ENCODE measurements at places on chromosomes 13 and 19. TPM values are rescaled to one million over a fixed set of nuclear protein-coding genes. Genes with fewer than 3 reads are reported as not detected.

Gene KCNK6
- 5.1 TPM for total RNA-seq

Gene GPR183
- not detected for total RNA-seq

Gene C19orf85
- not detected for total RNA-seq

Gene CPB2
- total RNA-seq: not detected

Gene EFNA2
- 1.8 TPM for total RNA-seq

Gene SCEL
- total RNA-seq: 0.76 TPM

Gene PRR36
- 0.36 TPM for total RNA-seq

Gene SWSAP1
- 2.0 TPM for total RNA-seq

Gene KCNC3
- total RNA-seq: 1.5 TPM

Gene MLLT1
- 19.2 TPM for total RNA-seq

Gene CLDN10
- total RNA-seq: not detected

Gene ZNF540
- not detected for total RNA-seq

Gene MAP4K1
- 0.85 TPM for total RNA-seq

Gene PROSER1
- total RNA-seq: 10.0 TPM

Gene CYP4F22
- 0.10 TPM for total RNA-seq

Gene NRTN
- 1.6 TPM for total RNA-seq

Gene SPACA4
- total RNA-seq: 0.31 TPM

Gene IL11
- 19.3 TPM for total RNA-seq

Gene RFPL4A
- 0.53 TPM for total RNA-seq

Gene TNNT1
- total RNA-seq: 130 TPM

Gene PRODH2
- 0.57 TPM for total RNA-seq

Gene LAIR1
- not detected for total RNA-seq

Gene KIR3DL2
- total RNA-seq: not detected

Gene S1PR4
- not detected for total RNA-seq

Gene MAST1
- 3.0 TPM for total RNA-seq

Gene C19orf67
- not detected for total RNA-seq

Gene BCAM
- total RNA-seq: 83.6 TPM

Gene CLEC4M
- total RNA-seq: not detected

Gene SLC10A2
- total RNA-seq: not detected

Gene CFD
- total RNA-seq: 22.1 TPM

Gene CAMSAP3
- 4.0 TPM for total RNA-seq

Gene GIPC1
- total RNA-seq: 137 TPM

Gene STAP2
- not detected for total RNA-seq

Gene SLITRK1
- total RNA-seq: not detected

Gene TNFSF13B
- not detected for total RNA-seq

Gene PEPD
- 105 TPM for total RNA-seq

Gene KIR2DL4
- total RNA-seq: not detected

Gene RXFP2
- not detected for total RNA-seq

Gene SHC2
- 0.80 TPM for total RNA-seq

Gene C5AR2
- total RNA-seq: 9.5 TPM

Gene C1QTNF9B
- not detected for total RNA-seq

Gene SERPINE3
- total RNA-seq: not detected

Gene CEACAM20
- not detected for total RNA-seq

Gene PRR22
- total RNA-seq: 2.9 TPM

Gene LRG1
- not detected for total RNA-seq

Gene IZUMO1
- not detected for total RNA-seq

Gene ZNF550
- total RNA-seq: 3.6 TPM

Gene CASP14
- total RNA-seq: not detected

Gene CEACAM3
- not detected for total RNA-seq

Gene OR7D4
- total RNA-seq: not detected

Gene ELSPBP1
- not detected for total RNA-seq

Gene TIMM50
- 219 TPM for total RNA-seq

Gene GARIN5A
- 2.0 TPM for total RNA-seq

Gene SYNGR4
- 6.0 TPM for total RNA-seq

Gene ERFL
- 0.24 TPM for total RNA-seq

Gene FCGBP
- 0.63 TPM for total RNA-seq

Gene ZNF835
- not detected for total RNA-seq
